ENCODE measurements at places on chromosomes 1 and 21. TPM values are rescaled to one million over a fixed set of nuclear protein-coding genes. Genes with fewer than 3 reads are reported as not detected.

AGMAT gene
- 5.4 TPM for total RNA-seq

UAP1 gene
- total RNA-seq: 26.8 TPM

SPRR2F gene
- total RNA-seq: 5.1 TPM

RAB42 gene
- 2.7 TPM for total RNA-seq

MX2 gene
- 2.0 TPM for total RNA-seq

PLA2G2A gene
- total RNA-seq: 26.1 TPM

ATXN7L2 gene
- total RNA-seq: 12.0 TPM

GBP7 gene
- not detected for total RNA-seq

ADGRL4 gene
- total RNA-seq: 0.56 TPM

ATP5PF gene
- total RNA-seq: 139 TPM

TSPEAR gene
- 0.59 TPM for total RNA-seq

MTARC1 gene
- total RNA-seq: 18.0 TPM

EFNA1 gene
- 26.1 TPM for total RNA-seq

AADACL3 gene
- total RNA-seq: not detected

POGK gene
- total RNA-seq: 41.0 TPM

AUNIP gene
- 7.2 TPM for total RNA-seq

PGBD5 gene
- total RNA-seq: 8.7 TPM

CNR2 gene
- total RNA-seq: not detected

GJA5 gene
- 0.58 TPM for total RNA-seq

CLEC20A gene
- total RNA-seq: not detected

LRIF1 gene
- 15.7 TPM for total RNA-seq

DMAP1 gene
- 54.6 TPM for total RNA-seq

MMEL1 gene
- 1.1 TPM for total RNA-seq

ALX3 gene
- 1.4 TPM for total RNA-seq

TTC39A gene
- total RNA-seq: 16.3 TPM

OR6K3 gene
- total RNA-seq: not detected

CTSK gene
- 16.7 TPM for total RNA-seq

FMO1 gene
- total RNA-seq: 1.8 TPM

SYT2 gene
- total RNA-seq: 11.9 TPM

ADAM30 gene
- total RNA-seq: not detected

CYP4X1 gene
- 0.31 TPM for total RNA-seq

SLAMF9 gene
- not detected for total RNA-seq

NUDT4B gene
- 1.3 TPM for total RNA-seq

TFF2 gene
- 5.2 TPM for total RNA-seq

HES4 gene
- total RNA-seq: 54.1 TPM
